ENCODE measurements at places on chromosomes 16 and 17.

DNA sequence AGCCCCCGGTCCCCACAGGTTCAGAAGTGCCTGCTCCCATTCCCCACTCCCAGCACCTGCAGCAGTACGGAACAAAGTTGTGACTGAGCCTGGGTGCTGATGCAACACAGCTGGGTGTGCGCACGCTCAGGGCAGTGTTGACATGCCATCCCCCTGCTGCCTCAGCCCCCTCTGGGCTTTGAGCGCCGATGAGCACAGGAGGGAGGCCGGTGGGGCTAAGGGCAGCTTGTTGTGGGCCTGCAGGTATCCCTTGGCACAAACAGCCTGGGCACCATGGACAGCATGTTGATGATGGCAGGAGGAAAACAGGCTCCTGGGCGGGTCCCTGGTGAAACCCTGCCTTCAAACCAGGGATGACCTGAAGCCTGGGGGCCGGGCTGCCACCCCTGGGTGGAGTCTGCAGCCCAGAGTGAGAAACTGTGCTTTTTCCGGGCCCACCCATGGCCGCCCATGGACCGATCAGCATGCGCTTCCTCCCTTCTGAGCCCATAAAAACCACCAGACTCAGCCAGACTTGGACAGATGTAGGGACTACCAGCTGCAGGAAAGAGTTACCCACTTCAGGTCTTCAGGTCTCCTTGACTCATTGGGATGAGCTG, 175.5 kb downstream of the PHKB start:
- no peak for DNase-seq

- peak; percentile 88 for DNase-seq
Measured at GRCh38 chr16:19907161-19907992, 22.7 kb upstream of the GPRC5B start.

DNA sequence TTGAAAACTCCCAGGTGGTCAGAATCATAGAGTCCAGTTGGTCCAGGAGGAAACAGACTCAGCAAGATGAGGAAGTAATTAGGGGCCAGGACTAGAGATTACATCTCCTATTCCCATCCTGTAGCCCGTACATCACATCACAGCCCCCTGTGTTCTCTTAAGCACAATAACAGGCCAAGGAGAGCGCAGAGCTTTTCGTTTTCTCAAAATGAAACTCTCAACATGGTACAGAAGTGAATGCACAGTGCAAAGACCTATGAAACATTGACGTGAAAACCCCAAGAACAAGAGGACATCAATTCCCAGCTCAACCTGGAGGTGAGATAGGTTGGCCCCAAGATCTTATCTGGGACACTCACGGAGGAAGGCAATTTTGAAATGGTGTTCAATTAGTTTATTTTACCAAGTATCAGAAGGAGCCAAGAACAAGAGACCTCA, 9.0 kb downstream of the PIK3R5 start:
- DNase-seq = no peak

- peak; percentile 81 for DNase-seq
Measured at GRCh38 chr17:67434061-67434525, 57.0 kb downstream of the PITPNC1 start.

GRCh38 chr17:27551701-27552248, 79.2 kb upstream of the LGALS9 start:
- no peak for DNase-seq

DNA sequence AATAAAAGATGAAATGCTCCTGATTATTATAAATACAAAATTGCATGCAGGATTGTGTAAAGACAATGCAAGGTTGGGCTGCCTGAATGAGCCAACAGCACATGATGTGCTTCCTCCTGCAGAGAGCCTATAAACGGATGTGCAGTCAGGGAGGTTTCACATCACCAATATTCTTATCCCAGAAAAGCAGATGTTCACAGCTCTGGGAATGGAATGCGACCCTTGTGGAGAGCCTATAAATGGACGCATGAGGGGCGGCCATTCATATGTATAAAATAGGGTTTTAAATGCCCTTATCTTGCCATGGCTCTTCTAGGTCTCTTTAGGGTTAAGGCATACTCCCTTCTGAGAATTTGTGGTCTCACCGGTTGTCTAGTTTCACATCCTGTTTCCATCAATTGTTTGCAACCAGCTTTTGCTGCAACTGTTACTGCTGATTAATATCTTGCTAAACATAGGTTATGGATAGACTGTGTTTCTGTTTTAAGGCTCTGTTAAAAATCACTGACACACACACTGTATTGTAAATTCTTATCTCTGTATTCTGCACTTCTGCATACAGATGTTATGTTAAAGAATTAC, 31.9 kb downstream of the SLFN11 start:
- no peak for DNase-seq

DNA sequence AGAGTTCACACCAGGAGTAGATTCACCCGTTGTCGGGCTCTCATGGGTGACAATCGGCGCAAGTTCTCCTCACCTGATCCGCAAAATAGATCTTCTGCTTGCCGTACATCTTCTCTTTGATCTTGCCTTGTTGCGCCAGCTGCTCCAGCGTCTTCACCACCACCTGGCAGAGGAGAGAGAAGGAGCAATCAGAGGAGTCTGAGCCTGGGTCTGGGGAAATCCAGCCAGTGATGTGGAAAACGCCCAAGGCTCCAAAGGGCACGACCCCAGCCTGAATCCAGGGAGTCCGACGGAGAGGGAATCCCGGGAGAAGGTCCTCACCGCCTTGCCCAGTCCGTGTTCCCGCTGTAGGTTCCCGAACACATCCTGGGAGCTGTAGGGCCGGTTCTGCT, 393 bp downstream of the PSMC3IP start:
- no peak for DNase-seq

DNA sequence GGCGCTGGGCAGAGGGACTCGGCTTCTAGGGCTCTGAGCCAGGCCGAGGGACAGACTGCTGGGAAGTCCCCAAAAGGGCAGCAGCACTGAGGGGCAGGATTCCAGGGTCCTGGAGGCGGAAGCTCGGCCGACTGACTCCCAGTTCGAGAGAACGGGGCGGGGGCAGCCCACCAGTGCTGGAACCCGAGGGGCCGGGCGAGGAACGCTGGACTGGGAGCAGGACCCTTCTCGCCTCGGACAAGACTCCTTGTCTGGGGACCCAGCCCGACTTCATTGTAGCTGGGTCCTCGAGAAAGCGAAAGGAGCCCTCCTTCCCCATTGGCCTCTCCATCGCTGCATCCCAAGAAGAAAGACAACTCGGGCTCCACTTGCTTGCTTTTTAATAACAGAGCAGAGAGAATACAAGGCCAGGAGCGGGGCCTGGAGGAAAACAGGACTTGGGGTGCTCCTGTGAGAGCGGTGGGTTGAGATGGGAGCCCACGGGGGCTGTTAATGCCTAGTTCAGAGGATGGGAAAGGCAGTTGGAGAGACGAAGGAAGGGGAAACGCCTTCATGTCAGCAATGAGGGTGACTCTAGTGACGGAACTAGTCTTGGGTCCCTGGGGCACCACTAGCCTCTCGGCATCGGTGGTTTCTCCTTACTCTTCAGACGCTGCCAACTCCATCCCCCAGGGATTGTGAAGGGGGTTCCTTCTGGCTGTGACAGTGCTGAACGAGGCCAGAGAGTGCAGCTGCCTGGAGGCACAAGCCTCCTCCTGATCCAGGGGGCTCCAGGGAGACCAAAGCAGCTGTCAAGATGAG, 492 bp upstream of the CAMTA2 start:
- no peak for DNase-seq

DNA sequence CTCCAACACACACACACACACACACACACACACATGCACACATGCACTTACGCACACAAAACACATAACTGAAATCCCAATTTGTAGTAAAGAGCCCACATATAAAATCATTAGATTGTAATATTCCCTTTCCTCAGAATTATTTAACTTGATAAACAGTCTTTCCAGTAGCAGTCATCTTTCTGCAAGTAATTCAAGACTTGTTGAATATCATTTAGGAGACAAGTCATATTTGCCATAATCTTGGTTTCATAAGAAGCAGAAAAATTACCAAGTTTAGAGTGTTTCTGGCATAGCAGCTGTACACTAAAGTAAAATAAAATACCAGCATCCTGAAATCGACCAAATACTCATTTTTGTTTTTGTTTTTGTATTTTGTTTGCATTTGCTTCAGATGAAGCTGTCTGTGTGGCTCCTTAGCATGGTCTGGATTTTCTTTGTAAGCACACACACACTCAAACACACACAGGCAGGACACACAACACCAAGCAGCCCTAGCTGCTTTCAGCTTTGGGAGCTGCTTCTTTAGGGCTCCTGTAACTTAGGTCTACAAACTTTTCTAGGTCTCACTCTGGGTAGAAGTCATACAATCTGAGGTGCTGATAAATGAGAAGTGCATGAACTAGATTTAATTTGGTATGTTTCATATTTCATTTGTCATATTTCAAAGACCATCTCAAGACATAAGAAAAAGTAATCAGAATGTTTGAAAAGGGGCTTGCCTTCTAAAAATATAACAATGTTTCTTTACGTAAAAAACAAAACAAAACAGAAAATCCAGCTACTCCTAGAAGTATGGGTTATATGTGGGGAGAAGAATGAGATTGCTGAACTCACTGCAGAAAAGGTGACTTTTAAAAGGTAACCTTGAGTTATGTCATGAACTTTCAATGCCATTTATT, 3.0 kb downstream of the SALL1 start:
- DNase-seq = no peak

- no peak for DNase-seq
Measured at GRCh38 chr17:81128774-81129173, 36.5 kb upstream of the PVALEF start.

GRCh38 chr17:7184091-7184488, 4.9 kb upstream of the ASGR1 start:
- DNase-seq = peak; percentile 57

DNA sequence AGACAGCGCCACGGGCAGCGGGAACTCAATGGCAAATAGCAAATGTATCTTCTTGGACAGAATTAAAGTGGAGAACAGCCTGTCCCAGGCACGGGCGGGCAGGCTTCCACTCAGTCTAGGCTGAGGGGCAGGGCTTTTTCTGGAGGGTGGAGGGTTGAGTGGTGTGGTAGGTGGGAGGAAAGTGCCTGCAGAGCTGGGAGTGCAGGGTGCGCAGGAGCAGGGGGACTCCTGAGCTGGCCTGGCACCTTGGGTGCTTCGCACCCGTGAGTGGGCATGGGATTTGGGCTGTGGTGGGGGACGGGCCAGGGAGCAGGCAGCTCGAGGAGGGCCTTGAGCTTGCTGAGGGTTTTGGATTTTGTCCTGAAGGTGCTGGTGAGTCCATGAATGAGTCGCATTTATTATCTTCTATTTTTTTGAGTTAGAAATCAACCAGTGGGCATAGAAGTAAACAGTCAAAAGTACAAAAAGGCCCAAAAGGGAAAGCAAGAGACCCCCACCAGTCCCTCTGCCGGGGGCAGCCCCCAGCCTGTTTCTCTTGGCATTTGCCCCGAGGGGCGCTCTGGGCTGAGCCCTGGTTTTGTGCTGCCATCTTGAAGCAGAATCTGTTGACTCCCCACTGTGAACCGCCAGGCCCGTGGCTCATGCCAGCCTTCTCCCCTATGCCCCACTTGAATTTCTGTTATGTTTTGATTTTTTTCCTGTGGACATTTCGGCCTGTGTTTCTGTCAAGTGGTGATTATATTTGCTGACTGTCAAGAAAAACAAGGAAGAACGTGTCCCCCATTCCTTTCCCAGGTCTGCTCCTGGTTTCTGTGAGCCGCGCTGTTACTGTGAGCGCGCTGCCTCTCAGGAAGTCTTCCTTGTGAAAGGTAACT, 8.2 kb downstream of the ADORA2B start:
- peak; percentile 59 for DNase-seq

- DNase-seq = no peak
Measured at GRCh38 chr17:77472468-77473310, 331.9 kb downstream of the SEC14L1 start.

DNA sequence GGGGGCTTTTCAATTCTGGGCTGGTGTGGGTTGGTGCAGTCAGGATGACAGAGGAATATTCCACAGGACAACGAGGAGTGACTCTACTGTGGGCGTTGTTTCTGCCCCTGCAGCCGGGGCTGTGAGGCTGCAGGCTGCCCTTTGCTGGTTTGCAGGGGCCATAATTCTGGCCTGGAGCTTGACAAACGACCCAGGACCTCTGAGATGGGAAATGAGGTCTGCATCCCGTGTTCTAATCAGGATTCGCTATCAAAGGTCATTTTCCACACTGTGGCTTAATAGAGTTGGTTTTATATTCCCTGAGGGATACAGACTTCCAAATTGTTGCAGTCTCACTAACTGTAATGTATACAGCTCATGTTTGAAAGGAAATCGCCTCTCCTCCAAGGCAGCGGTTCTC, 180.9 kb downstream of the RPTOR start:
- no peak for DNase-seq

DNA sequence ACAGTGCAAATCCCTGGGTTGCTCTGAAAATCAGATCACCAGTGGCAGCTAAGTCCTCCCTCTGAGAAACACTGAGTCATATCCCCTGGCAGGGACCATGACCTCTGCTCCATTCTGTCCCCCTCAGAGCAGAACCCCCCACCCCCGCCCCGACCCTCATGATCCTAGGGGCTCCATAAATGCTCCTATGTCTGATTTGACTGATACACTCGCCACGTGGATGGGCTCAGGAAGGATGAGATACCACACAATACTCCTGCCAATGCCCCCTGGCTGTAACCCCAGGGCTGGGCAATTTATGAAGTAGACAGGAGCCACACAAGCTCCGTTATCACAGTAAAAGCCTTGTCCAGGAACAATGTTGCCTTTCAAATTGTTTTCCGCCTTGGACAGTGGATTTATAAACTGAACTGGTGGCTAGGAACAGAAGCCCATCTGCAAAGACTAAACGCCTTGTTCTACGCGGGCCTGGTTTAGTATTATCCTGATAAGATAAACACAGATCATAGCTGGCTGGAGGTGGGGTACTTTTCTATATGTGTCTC, 394.8 kb downstream of the SLC39A11 start:
- DNase-seq = no peak

GRCh38 chr17:68533887-68534694, 21.9 kb downstream of the PRKAR1A start:
- DNase-seq = no peak

DNA sequence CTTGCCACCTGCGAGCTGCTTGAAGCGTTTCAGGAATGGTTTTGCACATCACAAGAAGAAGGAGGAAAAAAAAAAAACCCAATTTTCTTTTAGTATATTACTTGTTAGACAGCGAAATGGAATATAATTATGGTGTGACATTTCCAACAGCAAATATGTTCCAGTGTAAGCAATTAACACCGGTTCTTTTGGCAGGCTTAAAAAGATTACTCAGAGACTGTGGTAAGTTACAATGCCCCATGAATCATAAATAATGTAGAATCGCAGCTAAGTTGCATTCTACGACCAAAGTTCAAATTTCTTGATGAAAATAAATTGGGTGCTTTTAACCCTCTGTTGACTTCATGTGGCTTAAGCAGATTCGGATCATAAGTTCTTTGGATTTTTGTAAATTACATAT, 245.2 kb downstream of the XYLT1 start:
- DNase-seq = no peak
